Stimulated activated CD8-positive, alpha-beta memory T cell treated with anti-CD3 and anti-CD28 coated beads, Interleukin-4, amount 100 ng/mL, for 4 hours (primary cell): ENCODE measurements at places on chromosomes 16 and 17.

DNA sequence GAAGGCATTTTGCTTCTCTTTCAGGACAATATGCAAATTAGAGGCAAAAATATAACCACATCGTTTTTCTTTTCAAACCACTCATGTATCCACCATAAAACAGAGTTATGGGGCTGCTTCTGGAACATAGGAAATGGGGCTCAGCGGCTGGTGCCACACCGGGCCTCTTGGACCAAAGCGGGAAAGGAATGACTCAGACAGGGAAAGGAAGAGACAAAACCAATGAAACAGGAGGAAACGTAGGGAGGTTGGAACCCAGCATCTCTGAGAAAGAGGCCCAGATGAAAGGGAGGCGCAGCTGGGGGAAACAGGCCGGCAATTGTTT, 28.5 kb downstream of the CUEDC1 start:
- no peak for DNase-seq

DNA sequence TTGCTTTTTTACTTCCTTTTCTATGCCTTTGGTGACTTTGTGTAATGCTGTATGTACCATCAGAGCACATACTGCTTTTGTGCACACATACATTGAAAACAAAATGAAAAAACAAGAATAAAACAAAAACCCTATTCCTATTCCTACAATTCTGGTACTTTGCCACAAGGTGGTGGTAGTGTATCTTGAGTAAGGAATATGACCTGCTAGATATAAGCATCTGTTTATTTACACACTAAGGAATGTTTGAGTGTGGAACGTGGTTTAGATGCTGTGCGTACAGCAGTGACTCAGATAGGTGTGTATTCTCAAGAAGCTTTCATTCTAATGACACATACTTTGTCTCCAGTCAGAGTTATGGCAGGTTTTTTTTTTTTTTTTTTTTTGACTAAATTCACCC, 606.2 kb downstream of the WWOX start:
- no peak for DNase-seq

DNA sequence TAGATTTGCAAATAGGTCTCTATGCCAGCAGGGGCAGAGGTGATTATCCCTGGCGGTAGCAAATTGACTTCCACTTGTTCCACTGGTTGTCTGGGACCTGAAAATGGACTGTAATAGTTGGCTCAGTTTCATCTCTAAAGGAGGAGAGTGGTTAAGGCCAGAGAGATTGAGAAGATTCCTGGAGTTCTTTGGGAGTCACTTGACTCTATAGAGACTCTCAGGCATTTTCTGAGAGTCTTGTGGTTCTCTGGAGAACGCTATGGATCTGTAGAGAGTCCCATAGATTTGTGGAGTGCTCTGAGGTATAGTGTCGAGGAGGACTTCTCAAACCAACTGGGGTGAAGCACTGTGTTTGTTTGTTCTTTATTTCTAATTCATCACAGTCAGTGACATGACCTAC, 8.9 kb upstream of the PMP22 start:
- DNase-seq: no peak

- no peak for DNase-seq
Observed at GRCh38 chr17:65190467-65191097, 53.4 kb downstream of the RGS9 start.
